CD4-positive, alpha-beta memory T cell (primary cell): ENCODE measurements at places on chromosomes 3 and 15. TPM values are rescaled to one million over a fixed set of nuclear protein-coding genes. Genes with fewer than 3 reads are reported as not detected.
A peak's percentile ranks its signal among the peaks of the same experiment; 100 is the strongest.

- no peak for DNase-seq
Measured at GRCh38 chr3:81242871-81243270, 518.6 kb downstream of the GBE1 start.

GRCh38 chr3:49104052-49104426 is 518 bp downstream of the QARS1 start:
- no peak for DNase-seq

- DNase-seq: no peak
Measured at GRCh38 chr3:125967156-125967555, 1.8 kb upstream of the ROPN1B start.

DNA sequence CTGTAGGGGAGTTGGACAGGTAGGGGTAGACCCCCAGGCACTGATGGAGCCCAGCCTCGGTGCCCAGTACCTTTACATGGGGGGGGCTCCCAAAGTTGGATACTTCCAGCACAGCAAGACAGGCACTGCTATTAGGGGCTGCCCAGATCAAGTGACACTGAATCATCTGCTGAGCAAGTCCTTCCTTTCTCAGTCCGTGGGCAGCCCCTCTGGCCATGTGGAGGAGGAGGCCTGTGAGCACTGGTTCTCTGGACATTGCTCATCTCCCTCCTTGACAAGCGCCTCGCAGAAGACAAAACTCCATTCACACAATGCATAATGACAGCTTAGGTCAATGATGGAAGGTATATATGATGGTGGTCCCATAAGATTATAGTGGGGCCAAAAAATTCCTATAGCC is 35.7 kb downstream of the EEFSEC start:
- no peak for DNase-seq

GRCh38 chr15:34360298-34360697 is 6.7 kb downstream of the LPCAT4 start:
- DNase-seq: no peak

GRCh38 chr3:157754451-157754850 is 251.2 kb upstream of the VEPH1 start:
- no peak for DNase-seq

DNA sequence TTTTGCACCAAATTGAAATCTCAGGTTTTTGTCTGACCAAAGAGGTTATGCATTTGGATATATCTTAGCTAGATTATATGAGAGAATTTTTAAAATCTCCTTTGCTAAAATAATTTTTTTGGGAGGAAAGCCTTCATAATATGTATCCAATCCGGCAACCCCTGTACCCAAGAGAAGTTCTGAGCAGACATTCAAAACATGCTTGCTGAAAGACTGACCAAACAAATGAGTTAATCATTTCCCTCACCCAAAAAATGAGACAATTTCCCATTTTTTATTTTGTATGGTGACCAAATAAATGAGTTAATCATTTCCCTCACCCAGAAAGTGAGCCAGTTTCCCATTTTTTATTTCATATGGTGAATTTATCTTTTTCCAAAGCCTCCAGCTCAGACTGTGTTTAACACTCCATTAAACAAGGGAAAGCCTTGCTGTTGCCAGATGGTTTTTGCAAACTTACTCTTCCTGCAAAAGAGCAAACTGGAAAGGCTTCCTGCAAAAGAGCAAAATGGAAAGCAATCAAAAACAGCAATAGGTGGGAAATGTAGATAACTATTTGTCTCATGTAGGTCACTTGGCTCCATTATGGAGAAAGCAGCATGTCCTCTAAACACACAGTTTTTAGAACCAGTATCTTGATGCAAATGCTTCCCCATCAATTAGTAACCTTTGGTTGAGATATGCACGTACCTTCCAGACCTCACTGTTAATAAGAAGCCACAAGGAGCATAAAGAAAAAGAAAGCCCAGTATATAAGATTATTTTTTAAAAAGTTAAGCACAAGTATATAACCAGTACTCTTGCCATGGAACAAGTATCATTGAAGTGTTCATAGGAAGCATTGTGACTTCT is 78.4 kb upstream of the OSTN start:
- no peak for DNase-seq

DNA sequence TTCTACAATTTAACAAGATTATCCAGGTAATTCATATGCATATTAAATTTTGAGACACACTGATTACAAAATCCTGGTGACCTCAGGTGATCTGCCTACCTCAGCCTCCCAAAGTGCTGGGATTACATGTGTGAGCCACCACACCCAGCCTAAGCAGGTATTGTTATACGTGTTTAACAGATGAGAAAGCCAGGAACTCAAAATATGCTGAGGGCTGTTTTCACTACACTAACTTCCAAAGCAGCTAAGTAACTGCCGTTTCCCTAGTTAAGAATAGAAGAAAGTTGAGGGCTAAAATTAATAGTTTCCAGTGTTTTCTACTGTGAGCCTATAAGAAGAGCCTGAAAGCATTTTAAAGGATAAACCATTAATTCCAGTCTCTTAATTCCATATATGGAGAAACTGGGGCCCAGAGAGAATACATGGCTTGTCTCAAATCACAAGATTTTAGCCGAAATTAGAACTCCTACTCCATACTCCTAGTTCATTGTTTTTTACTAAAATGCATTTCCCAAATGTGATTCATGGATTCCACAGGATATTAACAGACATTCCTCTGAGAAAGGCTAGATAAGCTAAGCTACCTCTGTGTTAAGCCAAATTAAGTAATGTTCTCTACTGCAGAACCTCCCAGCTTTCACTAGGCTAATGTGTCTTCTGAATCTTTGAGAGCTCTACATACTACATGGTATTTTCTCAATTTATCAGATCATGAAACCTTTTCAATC is 17.0 kb upstream of the AVEN start:
- DNase-seq: no peak

IL16 gene
- polyA plus RNA-seq: 332 TPM

DNA sequence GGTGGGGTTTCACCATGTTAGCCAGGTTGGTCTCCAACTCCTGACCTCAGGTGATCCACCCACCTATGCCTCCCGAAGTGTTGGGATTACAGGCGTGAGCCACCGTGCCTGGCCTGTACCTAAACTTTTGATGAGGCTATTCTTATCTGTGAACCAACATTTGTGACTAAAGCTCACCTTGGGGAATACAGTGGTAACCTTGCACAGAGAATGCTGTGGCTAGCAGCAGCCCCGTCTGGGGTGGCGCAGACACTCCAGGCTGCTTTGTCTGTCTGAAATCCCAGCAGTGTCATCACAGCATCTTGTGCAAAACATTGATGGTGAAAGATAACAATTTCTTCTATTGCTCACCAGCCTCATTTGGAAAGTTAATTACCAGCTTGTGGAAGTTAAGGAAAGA is 58.9 kb downstream of the CMTM8 start:
- DNase-seq: peak; percentile 61

DNA sequence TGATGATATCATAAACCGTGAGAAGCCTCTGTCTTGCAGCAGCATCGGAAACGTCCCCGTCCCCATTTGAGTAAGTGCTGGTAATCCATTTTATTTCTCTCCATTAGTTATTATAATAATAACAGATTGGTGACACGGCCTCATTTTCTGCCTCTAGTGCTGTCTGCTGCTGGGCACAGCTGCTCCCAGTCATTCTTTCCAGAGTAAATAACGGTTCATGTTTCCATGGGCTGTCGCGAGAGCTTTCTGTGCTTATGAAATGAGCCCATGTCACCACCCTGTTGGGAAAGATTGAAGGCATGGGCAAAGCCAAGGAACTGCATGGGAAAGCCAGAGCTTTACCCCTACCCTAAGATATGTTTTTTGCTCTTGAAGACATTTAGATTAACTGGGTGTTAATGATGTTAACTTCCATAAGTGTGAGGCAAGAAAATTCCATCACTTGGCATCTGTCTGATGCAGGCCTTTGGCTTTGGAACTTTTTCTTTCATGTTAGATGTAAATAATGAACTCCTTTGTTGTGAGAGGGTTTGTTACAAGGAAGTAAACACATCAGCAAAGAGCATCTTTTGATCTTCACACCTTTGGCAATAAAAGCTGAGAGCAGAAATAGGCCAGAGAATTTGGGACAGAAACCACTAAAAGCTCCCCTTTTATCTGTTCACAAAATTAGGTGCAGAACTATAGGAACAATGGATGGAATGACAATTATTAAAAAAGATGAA is 141.8 kb downstream of the FILIP1L start:
- no peak for DNase-seq

DNA sequence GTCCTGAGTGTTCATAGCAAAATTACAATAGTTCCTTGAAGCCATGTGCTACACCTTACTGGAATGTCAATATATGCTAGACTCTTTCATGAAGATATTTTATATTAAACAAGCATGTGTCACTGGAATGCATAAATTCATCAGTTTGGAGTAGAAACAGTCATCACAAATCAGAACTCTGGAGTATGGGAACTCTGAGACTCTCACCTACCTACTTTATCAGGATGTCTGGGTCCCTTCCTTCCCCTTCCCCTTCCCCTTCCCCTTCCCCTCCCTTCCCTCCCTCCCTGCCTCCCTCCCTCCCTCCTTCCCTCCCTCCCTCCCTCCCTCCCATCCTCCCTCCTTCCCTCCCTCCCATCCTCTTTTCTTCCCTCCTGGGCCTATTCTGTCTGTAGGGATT is 144.7 kb upstream of the PEX5L start:
- no peak for DNase-seq

- DNase-seq: no peak
Measured at GRCh38 chr3:195524171-195524896, 18.8 kb downstream of the PPP1R2 start.

- no peak for DNase-seq
Measured at GRCh38 chr3:172803489-172803888, 53.0 kb downstream of the ECT2 start.

GRCh38 chr3:192413461-192413860 is 313.9 kb downstream of the FGF12 start:
- DNase-seq: no peak

SEMA3F gene
- not detected for polyA plus RNA-seq

DNA sequence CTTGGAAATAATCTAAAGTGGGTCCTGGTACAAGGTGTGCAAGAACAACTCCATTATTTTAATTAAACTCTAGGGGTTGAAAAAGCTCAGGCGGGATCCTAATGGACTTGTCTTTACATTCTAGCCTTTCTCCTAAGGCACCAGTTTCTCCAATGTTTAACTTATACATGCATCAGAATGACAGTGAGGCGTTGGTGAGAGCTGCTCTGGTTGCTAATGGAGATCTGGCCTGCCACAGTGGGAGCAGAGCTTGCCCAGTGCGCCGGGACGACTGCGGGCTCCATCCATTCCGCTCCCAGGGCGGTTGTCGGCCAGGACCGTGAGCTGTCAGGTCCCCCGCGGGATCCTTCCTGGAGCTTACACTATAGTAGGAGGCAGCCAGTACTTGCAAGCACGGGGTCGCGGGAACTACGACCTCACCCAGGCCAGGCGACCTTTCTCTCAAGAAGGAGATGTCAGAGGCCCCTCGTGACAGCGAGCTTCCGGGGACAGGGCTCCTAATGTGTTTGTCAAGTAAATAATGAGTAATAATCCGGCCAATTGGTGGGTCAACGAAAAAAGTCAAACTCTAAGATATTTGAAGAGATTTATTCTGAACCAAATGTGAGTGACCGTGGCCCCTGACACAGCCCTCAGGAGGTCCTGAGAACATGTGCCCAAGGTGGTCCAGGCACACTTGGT is 991 bp upstream of the HIGD1A start:
- DNase-seq: no peak

DNA sequence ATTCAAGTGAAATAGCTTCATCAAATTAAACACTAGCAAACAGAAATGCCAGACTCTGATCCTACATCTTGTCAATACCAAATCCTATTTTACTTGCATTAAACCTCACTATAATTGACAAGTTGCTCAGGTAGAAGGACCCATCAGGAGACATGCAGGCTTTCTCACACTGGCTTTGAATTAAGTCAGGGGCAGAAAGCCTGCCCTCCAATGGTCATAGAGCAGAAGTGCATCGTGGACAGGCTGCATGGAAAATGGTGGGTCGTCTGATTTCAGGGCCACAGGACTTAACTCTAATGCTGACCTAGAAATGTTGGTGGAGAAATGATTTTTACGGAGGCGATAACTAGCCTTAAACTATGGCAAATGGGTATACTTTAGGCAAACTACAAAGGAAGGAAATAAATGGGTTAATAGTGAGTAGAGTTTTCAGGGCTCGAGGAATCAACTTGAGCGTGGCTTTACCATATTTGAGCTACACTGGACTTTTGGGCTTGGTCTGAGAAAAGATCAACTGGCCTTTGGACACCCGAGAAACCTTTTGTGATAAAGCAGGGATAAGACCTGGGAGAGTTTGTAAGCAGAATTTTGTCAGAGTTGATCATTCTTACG is 283.9 kb downstream of the GRM7 start:
- DNase-seq: no peak

APBA2 gene
- 28.4 TPM for polyA plus RNA-seq

DNA sequence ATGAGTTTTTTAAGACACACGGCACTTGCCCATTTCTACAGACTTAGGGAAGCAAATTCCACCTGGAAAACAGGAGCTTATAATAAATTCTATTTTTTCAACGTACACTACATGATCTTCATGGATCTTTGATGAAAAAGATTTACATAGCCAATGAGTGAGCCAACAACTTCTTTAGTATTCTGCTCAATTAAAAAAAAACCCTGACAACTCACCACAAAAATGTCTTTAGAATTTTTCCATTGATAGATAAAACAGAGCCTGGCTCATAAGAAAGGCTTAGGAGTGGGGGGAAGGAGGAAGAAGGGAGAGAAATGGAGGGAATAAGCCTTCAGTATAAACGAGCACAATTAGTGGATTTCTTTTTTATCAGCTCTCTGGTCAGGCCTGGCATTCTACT is 126.7 kb downstream of the ATP10A start:
- DNase-seq: no peak

- no peak for DNase-seq
Measured at GRCh38 chr3:171346019-171346418, 114.2 kb downstream of the TNIK start.

- no peak for DNase-seq
Measured at GRCh38 chr3:188051801-188052168, 102.2 kb upstream of the LPP start.

GRCh38 chr15:100020189-100020588 is 287.0 kb upstream of the LYSMD4 start:
- no peak for DNase-seq

DNA sequence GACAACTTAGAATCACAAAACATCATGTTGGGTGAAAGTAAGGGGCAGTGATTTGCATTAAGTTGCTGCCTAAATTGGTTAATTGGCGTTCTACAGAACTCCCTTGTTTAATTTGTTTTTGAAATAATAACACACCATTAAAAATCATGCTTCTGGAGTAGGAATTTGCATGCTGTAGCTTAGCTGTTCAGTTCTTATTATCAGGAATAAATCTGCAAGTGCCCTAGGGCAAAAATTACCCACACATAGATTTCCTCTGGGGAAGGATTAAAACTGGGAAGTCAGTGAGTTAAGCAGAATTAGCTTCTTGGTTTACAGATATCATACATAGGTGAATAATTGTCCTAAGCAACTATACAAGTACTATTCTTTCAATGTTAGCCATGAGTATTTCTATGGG is 381.6 kb upstream of the NAALADL2 start:
- no peak for DNase-seq

GRCh38 chr3:46349484-46350261 is 4.2 kb upstream of the CCR2 start:
- DNase-seq: peak; percentile 37

- DNase-seq: no peak
Measured at GRCh38 chr3:5317557-5317956, 130.1 kb downstream of the EDEM1 start.
